CD4-positive, alpha-beta T cell treated with Interleukin-12 subunit alpha and Interleukin-12 subunit beta, for 1 hour (primary cell): ENCODE measurements at places on chromosomes 7 and 10.

DNA sequence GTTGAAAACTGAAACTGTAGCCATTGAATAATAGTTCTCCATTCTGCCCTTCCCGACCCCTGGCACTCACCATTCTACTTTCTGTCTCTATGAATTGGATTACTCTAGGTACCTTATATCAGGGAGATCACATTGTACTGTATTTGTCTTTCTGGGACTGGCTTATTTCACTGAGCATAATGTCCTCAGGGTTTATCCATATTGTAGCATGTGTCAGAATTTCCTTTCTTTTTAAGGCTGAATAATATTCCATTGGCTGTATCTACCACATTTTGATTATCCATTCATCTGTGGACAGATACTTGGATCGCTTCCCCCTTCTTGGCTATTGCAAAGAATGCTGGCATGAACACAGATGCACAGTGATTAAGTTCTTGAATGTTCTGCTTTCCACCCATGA, 107.4 kb downstream of the CDH23 start:
- no peak for DNase-seq

GRCh38 chr7:142637240-142637639, 112.0 kb upstream of the PRSS1 start:
- no peak for DNase-seq

- no peak for DNase-seq
Observed at GRCh38 chr7:48424731-48425130, 253.5 kb downstream of the ABCA13 start.

GRCh38 chr10:71496927-71497762, 100.4 kb downstream of the CDH23 start:
- DNase-seq = no peak

- no peak for DNase-seq
Observed at GRCh38 chr10:114399576-114399975, 4.7 kb downstream of the AFAP1L2 start.

GRCh38 chr10:127738512-127739424, 1.8 kb downstream of the FOXI2 start:
- no peak for DNase-seq

DNA sequence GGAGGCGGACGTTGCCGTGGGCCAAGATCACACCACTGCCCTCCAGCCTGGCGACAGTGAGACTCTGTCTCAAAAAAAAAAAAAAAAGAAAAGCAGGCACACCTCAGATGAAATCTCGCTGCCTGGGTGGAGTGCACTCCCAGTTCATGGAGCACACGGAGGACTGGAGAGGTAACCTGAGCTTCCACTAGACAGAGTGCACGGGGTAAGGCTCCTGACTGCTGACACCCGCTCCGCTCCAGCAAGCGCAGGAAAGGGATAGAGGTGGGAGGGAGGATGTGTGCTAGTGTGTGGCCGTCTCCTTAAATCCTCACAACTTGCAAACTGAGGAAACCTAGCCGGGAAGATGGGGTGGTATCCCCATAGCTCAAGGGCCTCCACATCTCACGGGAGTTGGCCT, 50.8 kb downstream of the FAM53B start:
- DNase-seq = no peak

DNA sequence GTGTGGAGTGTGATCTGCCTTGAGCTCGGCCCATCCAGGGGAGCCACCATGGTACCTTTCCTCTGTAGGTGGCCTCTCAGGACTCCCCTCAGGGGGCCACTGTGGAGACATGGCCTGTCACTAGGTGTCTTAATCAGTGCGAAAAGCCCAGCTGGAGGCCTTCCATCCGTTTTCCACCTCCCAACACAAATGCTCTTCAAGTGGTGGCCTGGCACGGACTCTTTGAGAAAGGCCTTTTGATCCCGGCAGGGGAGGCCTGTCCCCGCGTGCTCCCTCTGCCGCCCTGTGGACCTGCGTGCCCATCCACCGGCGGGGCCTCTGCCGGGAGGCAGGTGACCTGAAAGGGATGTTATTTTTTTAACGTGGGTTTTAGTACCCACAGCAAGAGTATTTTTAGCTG, 149.5 kb downstream of the RGS10 start:
- no peak for DNase-seq

DNA sequence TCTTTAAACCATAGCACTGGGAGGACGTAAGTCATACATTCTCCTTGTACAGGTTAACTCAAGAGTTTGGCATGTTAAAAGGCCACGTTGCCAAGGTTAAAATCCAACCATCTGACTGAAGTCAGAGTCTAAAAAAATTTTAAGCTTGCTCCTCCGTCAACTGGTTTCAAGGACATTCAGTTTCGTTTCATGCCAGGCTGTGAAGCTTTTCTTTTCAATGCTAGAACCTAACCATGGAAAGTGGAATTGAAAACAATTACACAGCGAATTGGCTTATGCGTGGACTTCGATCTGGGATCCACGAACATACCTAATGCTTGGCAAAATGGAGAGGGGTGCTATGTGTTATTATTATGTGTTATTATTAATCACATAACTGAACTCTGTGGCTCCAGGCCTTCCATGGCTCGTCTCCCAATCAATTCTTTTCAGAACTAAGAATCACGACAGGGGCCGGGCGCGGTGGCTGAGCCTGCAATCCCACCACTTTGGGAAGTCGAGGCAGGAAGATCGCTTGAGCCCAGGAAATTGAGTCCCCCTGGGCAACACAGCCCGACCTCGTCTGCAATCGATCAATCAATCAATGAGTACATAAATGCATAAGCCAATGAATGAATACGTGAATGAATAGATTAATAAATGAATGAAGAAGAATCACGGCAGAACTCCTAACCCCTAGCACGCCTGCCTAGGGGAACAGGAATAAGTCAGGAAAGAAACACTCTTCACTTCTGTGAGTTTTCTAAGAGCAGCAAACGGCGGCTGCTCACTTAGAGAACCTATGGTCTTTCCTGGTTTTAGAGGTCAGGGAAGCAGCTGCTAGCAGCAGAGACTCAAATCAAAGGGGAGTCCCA, 733 bp upstream of the ARL5B start:
- DNase-seq = no peak

- no peak for DNase-seq
Observed at GRCh38 chr7:90910136-90910535, 314.0 kb downstream of the CDK14 start.

DNA sequence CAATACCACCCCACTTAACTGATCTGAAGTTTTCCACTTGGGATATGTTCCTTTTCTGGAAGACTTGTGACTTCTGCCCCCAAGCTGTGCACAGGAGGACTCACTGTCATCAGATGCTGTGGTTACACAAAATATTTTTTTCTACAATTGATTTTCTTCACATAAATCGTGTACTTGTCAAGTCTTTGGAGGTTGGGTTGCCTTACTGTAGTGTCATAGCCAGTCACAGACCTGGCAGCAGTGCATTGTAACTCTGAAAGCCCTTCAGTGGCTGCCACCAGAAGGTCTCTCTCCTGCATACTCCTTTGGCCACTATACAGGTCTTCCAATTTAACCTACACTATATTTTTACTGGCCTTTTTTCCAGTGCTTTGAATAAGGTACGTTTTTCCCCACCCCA, 73.2 kb downstream of the SDK1 start:
- no peak for DNase-seq

DNA sequence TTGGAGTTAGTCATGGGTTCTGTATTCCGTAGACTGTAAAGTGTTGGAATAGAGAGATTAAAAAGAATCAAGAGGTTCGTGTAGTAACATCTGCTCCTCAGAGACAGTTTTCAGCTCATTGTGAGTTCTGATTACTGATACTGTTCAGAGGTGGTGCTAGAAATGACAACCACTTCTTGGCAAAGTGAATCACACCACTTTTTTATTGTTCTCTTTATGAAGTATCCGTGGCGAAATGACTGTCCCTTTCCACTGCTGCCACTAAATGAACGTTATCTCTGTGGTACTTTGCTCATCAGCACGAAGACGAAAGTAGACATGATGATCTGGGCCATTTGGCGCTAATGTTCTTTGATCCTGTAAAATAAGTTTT, 860 bp downstream of the RPP30 start:
- DNase-seq = no peak

GRCh38 chr7:73988197-73988596, 39.8 kb upstream of the ELN start:
- DNase-seq = no peak

DNA sequence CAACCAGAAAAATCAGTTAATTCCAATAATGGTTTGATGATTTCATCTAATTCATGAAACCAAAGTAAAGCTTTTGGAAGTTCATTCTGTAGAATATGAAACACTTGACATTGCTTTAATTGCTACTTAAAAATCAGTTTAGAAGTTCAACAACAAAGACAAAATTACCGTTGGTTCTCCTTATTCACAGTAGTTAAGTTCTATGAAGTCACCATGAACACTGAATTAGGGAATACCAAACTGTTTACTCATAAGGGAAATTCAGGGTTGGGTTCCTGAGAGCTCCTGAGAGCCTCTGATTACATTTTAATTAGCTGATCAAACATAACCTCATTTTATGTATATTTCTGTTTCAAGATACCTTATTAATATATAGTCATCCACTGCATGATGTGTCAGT, 46.2 kb downstream of the ZNF438 start:
- DNase-seq = no peak

GRCh38 chr7:146177301-146177700, 60.7 kb downstream of the CNTNAP2 start:
- DNase-seq = no peak

- DNase-seq = no peak
Observed at GRCh38 chr7:117808341-117808757, 64.9 kb downstream of the CTTNBP2 start.

DNA sequence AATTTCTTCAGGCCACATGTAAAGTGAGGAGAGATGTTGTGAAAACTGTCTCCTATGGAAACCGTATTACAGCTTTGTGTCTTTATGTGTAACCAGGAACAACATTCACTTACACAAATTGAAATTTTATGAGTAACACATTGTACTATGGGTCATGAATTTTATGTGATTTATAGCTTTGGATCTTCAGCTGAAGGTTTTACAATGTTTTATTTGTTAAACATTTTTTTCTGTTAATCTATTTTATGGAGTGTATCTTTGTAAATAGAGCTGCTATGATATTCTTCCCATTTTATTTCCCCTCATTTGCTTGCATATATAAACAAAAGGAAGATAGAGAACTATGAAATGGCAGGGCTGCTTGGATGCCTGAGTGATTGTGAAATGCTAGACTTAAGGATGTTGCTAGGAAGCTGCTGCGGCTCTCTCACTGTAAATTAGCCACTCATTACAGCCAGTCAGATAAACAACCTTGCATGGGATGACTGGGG, 104.5 kb upstream of the PCLO start:
- DNase-seq = no peak

- DNase-seq = no peak
Observed at GRCh38 chr7:74612015-74612829, 45.3 kb upstream of the GTF2I start.

DNA sequence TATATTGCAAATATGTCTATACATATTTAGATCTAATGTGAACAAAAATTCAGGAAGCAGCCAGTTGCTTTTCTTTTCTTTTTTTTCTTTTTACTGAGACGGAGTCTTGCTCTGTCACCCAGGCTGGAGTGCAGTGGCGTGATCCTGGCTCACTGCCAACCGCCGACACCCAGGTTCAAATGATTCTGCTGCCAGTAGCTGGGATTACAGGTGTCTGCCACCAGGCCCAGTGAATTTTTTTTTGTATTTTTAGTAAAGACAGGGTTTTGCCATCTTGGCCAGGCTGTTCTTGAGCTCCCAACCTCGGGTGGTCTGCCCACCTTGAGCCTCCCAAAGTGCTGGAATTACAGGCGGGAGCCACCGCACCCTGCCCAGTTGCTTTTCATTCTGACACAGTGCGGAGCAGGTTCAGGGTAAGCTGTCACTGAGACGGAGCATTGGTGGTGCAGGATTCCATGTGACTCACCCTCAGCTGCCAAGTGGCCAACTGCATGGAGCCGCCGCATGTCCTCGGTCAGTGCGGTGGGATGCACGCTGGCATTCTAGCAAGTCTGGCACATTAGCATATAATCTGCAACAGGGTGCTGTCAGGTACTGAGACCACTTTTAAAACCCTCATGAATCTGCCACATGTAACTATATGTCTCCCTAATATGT, 362.7 kb downstream of the DNAJB6 start:
- DNase-seq = no peak

- DNase-seq = no peak
Observed at GRCh38 chr10:4649886-4650508, 176.0 kb upstream of the AKR1E2 start.

- DNase-seq = no peak
Observed at GRCh38 chr10:101135141-101136006, 4.3 kb downstream of the TLX1 start.

GRCh38 chr10:30284865-30285594, 64.0 kb downstream of the MTPAP start:
- no peak for DNase-seq

DNA sequence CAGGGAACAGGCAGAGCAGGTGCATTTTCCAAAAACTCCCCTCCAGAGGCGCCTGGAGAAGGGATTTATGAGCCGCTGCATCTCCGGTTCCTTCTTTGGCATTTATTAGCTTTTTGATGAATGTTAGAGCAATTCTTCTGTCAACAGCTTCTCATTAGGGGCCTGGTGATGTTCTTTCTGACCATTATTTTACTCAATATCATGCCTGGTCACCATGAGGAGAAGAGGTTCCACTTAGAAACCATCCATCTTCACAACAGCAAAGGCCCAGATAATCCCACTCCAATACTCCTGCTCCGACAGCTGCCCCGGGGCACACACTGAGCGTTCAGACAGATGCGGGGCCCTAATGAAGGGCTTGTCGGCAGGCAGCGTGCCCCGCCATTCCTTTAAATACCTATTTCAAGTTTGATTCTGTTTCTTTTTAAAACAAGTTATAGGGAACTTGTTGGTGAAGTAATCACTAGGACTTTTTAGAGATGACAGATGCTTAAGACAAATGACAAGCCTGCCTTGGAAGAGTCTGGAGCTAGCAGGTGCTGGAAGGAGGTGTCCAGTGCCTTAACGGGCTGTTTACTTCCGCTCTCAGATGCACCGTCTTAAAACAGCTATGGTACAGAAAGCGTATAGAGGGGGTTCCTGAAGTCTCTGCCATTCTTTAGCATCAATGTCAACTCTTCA, 31.7 kb downstream of the ECHDC3 start:
- no peak for DNase-seq

DNA sequence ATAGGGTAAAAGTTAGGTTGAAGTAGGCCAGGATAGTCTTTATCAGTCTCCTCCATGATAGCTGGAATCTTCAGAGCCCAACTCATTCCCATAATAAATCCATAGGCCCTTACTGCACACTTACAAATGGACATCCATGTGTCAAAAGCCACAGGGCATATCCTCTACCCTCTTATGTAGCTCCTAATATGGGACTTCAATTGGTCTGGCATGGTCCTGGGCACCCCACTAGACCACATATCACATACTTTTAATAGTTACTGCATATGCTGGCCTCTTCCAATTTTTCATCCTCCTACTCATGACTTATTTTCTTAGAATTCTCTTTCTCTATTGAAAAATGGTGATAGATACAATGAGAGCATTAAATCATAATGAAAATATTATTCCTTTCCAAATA, 169.3 kb downstream of the MAGI2 start:
- no peak for DNase-seq

GRCh38 chr7:105890290-105890997, 14.0 kb upstream of the ATXN7L1 start:
- no peak for DNase-seq
